SW480 (cell line): ENCODE measurements at places on chromosomes 12 and 14.

DNA sequence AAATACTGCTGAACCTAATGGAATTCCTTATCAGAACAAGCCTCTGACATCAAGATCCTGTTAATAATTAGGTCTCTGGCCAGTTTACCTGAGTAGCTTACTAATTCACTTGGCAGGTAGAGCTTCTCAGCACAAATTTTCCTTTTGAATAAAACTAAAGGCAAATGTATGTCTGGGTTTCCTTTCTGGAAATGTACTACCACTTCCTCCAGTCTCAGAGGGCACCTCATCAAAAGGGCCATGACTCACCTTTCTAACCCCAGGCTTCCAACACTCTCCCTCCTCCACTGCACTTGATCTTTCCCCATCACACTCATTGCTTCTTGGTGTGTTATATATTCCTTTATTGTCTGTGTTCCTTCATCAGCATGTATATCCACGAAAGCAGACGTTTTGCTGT lies 90.5 kb downstream of the SLC2A13 start:
- peak; percentile 4 for DNase-seq

GRCh38 chr12:102757154-102757881 lies 159.7 kb downstream of the PAH start:
- DNase-seq: no peak

DNA sequence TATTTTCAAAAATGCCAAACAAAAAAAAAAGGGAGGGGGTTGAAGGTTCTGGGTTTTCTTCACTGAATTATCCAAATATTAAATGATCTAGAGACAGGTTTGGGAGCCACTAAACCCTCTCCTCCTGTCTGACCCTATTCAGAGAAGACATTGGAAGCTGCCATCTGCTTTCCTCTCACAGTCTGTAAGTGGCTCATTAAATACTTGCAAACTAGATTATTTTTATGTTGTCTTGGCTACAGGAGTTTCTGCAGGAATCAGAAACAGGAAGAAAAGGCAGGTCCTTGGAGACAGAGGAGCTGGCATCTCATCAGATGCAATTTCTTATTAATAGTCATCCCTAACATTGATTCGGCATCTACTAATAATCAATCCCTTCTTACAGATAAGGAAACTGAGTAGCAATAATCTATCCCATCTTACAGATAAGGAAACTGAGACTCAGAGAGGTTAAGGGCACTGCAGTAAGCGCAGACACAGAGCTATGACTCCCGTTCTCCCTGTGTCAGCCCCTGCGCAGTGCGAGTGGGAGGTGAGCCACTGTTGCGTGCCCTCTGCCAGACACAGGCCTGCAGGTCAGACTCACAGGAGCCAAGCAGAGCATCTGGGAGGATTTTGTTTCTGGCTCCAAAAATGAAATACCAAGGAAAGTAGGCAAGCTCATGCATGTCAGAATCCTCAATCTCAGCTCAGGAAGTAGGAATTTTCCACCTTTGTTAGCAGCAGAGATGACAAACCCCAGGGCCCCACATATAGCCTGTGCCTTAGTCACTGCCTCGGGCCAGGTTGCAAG lies 11.0 kb downstream of the BDKRB2 start:
- no peak for DNase-seq

DNA sequence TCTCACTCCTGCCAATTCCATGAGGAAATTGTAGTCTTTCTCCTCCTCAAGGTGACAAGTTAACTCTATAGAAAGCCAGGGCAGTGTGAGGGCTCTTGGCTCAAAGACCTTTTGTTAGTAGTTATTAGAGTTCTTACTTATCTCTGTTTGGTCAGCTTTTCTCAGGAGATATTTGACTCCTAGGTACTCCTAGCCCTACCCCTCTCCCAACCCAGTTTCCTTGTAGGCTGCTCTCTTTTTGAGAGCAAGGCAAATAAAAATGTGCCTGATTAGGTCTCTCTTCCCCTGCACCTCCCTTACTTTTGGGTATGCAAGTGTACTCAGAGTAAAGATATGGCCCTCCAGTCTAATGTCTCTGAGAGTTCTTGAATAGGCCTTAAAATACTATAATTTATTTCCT lies 23.8 kb downstream of the BTG1 start:
- no peak for DNase-seq

GRCh38 chr12:105836242-105836622 lies 302.5 kb downstream of the NUAK1 start:
- DNase-seq: no peak

DNA sequence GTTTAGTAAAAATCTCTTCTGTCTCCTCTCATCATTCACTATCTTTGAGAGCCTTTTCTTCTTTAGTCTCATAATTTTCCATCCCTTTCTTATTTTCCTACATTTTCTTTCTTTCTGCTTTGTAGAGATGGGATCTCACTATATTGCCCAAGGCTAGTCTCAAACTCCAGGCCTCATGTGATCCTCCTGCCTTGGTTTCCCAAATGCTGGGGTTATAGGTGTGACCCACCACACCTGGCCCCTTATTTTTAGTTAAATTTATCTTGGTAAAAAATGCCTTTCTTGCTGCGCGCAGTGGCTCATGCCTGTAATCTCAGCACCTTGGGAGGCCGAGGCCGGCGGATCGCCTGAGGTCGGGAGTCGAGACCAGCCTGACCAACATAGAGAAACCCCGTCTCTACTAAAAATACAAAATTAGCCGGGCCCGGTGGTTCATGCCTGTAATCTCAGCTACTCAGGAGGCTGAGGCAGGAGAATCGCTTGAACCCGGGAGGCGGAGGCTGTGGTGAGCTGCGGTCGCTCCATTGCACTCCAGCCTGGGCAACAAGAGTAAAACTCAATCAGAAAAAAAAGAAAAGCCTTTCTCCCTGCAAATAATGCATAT lies 996 bp downstream of the SLC2A3 start:
- no peak for DNase-seq

- DNase-seq: no peak
Measured at GRCh38 chr12:96452261-96452922, 37.0 kb upstream of the CFAP54 start.

GRCh38 chr12:32257695-32258496 lies 141.5 kb upstream of the FGD4 start:
- no peak for DNase-seq
